ENCODE measurements at places on chromosomes 12 and 14. TPM values are rescaled to one million over a fixed set of nuclear protein-coding genes. Genes with fewer than 3 reads are reported as not detected.

Gene C12orf75
- polyA plus RNA-seq, result 60.8 TPM

Gene BATF
- polyA plus RNA-seq, result 0.43 TPM

Gene MANSC4
- 0.92 TPM for polyA plus RNA-seq

Gene SIX6
- 0.05 TPM for polyA plus RNA-seq

Gene HIGD1C
- not detected for polyA plus RNA-seq

Gene SOAT2
- polyA plus RNA-seq, result 2.1 TPM

Gene CPNE6
- polyA plus RNA-seq, result not detected

Gene SLC11A2
- polyA plus RNA-seq, result 75.7 TPM

Gene DHH
- 0.56 TPM for polyA plus RNA-seq

Gene CCDC196
- polyA plus RNA-seq, result 0.18 TPM

Gene GPATCH2L
- 35.9 TPM for polyA plus RNA-seq

Gene ALX1
- 31.2 TPM for polyA plus RNA-seq

Gene GALNT6
- 5.8 TPM for polyA plus RNA-seq

Gene PLEKHD1
- 4.4 TPM for polyA plus RNA-seq

Gene MYL6B
- polyA plus RNA-seq, result 165 TPM

Gene NPFF
- polyA plus RNA-seq, result 0.47 TPM

Gene PTHLH
- 0.81 TPM for polyA plus RNA-seq

Gene CCDC197
- polyA plus RNA-seq, result not detected

Gene SLCO1B1
- polyA plus RNA-seq, result not detected

Gene KRT79
- not detected for polyA plus RNA-seq
